ENCODE measurements at places on chromosomes 16 and 17.
A peak's percentile ranks its signal among the peaks of the same experiment; 100 is the strongest.

- DNase-seq: peak; percentile 29
Observed at GRCh38 chr17:49000943-49001342, 3.8 kb downstream of the IGF2BP1 start.

GRCh38 chr17:19369846-19370492 is 7.4 kb upstream of the B9D1 start:
- DNase-seq: no peak

DNA sequence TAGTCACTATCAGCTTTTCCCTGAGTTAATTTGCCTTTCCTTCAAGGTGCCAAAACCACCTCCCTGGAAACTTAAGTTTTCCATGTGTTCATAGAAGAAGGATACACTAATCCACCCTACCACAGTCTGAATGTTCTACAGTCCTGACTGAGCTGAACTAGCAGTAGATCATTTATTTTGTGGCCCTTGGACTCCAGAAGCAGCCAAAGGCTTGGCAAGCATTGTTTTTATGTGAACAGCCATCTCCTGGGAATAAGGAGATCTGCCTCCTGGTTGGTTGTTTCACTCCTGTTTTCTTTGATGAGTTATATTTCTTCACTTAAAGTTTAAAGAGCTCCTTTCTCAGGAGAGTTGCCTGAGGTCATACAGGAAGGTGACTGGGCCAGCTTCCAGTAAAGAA is 634.6 kb upstream of the SOX9 start:
- DNase-seq: no peak

DNA sequence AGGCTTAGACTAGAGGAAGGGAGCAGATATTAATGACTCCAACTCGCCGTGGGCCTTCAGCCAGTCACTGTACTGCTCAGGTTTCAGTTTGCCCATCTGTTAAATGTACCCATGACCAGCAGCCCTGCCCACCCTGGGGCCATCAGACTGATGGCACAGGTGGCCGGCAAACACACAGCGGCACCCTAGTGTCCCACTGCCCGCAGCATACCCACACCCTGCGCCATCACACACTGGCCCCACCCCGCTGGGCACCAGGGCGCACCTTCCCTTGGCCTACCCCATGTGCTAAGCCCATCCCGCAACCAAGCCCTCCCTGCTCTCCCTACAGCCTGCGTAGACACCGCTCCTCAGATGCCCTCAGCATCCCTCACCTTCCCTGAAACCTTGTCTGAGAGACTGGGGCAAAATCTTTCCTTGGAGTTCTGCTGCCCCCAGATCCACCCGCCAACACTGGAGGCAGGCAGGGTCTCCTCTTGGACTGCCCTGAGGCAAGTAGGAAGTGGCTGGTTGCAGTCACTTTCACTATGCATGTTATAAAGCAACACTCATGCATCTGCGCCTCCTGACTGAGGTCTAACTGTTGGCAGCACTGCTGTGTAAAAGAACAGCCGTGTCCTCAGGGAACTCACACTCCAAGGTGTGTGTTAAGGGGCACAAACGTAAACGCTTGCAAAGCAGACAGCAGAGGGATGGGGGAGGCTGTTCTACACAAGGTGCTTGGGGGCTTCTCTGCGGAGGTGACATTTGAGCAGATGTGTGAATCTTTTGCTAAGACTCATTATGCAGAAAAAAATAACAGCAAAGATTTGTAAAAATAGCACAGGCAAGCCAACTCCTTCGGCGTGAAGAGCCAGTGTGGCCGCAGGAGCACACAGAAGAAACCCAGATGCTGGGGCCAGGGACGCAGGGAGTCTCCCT is 6.7 kb upstream of the BCAR1 start:
- DNase-seq: no peak

DNA sequence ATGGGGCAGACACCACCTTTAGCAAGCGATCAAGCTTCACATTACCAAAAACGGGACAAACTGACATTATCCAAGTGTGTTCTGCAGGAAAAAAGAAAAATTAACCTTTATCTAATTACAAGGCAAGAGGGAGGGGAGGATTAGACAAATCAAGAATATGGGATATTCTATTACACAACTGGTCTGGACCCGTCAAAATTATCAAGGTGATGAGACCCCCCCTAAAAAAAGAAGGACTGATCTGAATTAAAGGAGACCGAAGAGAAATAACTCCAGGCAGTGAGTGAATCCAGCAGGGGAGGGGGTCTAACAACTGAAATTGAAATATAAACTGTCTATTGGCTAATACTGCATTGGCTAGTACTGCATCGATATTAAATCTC is 424 bp upstream of the NUBP1 start:
- DNase-seq: no peak

DNA sequence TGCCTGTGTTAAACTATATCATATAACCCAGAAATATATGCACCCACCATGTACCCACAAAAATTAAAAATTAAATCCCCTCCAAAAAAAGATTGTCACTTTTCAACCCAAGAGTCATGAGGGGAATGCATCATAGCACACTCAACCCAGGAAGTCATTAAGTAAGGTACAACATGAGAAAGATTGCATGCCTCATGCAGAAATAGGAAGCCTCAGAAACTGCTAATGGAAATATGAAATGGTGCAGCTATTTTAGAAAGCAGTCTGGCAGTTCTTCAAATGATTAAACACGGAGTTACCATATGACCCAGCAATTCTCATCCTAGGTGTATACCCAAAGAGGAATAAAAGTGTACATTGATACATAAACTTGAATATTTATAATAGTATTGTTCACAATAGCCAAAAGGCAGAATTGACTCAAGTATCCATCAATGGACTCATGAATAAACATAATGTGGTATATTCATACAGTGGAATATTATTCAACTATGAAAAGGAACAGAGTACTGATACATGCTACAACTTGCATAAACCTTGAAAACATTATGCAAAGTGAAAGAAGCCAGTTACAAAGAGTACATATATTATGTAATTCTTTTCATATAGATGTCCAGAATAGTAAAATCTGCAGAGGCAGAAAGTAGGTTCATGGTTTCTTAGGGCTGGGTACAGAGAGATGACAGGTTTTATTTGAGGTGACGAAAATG is 70.4 kb downstream of the TMEM100 start:
- DNase-seq: no peak

GRCh38 chr16:59597269-59597668 is 863.2 kb upstream of the GOT2 start:
- DNase-seq: peak; percentile 70

DNA sequence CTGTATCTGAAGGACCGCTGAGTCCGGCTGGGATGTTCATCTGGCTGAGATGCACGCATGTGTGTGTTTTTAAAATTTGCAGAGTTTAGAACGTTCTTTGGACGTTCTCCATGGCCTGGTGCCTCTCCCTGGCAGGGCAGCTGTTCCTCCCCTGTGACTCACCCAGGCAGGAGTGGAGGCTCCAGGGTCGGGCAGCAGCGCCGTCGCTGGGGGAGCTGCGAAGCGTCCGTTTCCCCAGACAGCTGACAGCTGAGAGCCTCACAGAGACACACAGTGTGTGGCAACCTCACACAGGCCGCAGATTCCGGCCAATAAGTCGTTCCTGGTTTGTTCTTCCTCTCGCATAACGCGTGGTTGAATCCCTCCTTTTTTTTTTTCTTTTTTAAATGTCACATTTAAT is 80.6 kb downstream of the OR1D5 start:
- peak; percentile 94 for DNase-seq

DNA sequence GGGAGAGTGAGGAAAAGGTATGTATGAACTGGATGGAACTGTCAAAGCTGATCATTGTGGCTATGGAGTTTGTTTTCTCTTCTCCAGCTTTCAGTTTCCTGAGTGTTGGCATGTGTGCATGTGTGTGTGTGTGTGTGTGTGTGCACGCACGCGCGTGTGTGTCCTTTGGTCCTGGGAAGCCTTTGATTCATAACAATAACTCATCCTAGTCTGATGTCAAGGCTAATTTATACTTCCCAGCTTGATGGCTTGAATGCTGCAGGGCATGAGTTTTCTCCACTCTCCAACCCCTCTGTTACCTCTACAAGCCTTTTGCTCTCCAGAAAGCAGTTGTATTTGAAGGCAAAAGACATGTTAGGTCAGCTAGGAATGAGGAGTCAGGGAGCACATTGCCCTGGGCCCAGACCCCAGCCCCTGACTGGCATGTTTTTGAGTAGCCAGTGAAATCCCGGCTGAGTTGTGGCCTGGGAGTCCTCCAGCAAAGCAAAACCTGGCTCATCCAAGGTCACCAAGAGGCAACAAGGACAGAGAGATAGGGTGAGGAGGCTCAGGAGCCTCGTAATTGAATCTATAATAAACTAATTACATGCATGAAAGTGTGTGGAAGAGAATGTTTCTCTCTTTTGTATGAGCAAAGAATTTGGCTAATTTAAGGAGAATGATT is 8.9 kb upstream of the CDC42EP4 start:
- no peak for DNase-seq

- peak; percentile 39 for DNase-seq
Observed at GRCh38 chr17:47280072-47280811, 26.6 kb downstream of the ITGB3 start.

DNA sequence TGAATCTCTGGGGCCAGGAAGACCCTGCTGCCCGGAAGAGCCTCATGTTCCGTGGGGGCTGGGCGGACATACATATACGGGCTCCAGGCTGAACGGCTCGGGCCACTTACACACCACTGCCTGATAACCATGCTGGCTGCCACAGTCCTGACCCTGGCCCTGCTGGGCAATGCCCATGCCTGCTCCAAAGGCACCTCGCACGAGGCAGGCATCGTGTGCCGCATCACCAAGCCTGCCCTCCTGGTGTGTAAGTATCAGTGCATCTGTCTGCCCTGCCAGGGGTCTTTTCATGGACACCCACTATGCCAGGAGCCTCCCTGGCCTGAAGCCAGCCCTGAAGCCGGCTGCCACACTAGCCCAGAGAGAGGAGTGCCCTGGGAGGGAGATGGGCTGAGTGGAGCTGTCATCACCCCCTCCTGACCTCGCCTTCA is at the start of gene CETP:
CETP (plus strand) TSS at position 100 of the 431 bp plus-strand sequence; CDS start at position 130, 30 bp downstream.
- no peak for DNase-seq

- DNase-seq: no peak
Observed at GRCh38 chr16:88430524-88431446, 22.3 kb upstream of the ZFPM1 start.

- DNase-seq: no peak
Observed at GRCh38 chr16:85521552-85522307, 91.4 kb upstream of the GSE1 start.

- DNase-seq: no peak
Observed at GRCh38 chr16:46627746-46628145, 6.6 kb upstream of the SHCBP1 start.

DNA sequence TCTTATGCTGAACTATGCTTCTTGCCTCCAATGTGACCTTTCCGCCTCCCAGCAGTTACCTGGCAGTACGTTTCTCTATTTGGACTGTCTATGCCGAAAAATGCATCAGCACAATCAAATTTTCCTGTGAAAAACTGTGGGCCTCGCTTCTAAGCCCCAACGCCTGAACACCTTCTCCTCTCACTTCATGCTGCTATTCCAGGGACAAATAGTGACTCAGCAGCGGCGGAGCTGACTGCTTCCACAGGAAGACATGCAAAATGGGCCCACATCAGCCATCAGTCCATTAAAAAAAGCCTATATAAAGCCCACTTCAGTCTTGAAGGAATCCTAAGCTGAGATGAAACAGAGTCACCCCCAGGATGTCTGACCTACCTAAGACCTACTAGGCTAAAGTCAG is 10.5 kb upstream of the PIP4K2B start:
- DNase-seq: no peak

GRCh38 chr17:62950067-62950466 is 16.0 kb upstream of the TANC2 start:
- peak; percentile 99 for DNase-seq

All from cardiac fibroblast (primary cell).